Activated T-helper 2 cell treated with anti-CD3 and anti-CD28 coated beads, Interferon-gamma antibody, Interleukin-2, Interleukin-4, amounts not matched to agents 10 μg/mL and 5 μg/mL and 100 μg/mL, durations not matched to agents 14 hours and 24 hours and 36 hours (primary cell): ENCODE measurements at places on chromosomes 12 and 14. TPM values are rescaled to one million over a fixed set of nuclear protein-coding genes. Genes with fewer than 3 reads are reported as not detected.

Gene FSCB
- total RNA-seq = not detected in 2 replicates

Gene YLPM1
- total RNA-seq = 71.7 and 75.1 TPM in 2 replicates

Gene PTGDR
- 0.07 and 0.25 TPM in 2 replicates for total RNA-seq

Gene TAC3
- total RNA-seq = not detected in 2 replicates

Gene VRK1
- total RNA-seq = 67.8 and 70.4 TPM in 2 replicates

Gene TMEM253
- total RNA-seq = not detected in 2 replicates

Gene SCN8A
- 0.25 and 0.39 TPM in 2 replicates for total RNA-seq

Gene TCL1B
- total RNA-seq = not detected in 2 replicates

Gene ZNF839
- 16.4 and 17.3 TPM in 2 replicates for total RNA-seq

Gene ANKRD33
- total RNA-seq = not detected in 2 replicates

Gene ABCC9
- total RNA-seq = 0.02 and 0.07 TPM in 2 replicates
